ENCODE measurements at places on chromosomes 11 and 22.

DNA sequence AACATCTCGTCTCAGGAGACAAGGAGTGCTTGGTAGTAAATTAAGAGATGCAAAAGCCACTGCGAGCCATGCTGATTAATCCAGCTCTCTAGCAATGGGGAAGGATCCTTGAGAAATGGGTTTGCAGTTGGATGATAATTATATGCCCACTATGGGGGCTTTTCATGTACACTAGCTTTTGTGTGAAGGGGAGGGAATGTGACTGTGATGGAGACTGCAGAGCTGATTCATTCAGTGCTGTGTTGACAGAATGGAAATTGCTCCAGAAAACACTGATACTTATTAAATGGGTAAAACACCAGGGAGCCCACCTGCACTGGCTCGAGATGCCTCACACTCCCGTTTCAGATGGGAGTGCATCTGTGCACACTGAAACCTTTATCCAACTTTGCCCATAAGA, 37.0 kb upstream of the KIRREL3 start:
- DNase-seq, result no peak

- DNase-seq, result no peak
Observed at GRCh38 chr11:94638301-94638901, 71.2 kb downstream of the PIWIL4 start.

GRCh38 chr22:49850021-49850911, 3.4 kb upstream of the ZBED4 start:
- DNase-seq, result no peak

DNA sequence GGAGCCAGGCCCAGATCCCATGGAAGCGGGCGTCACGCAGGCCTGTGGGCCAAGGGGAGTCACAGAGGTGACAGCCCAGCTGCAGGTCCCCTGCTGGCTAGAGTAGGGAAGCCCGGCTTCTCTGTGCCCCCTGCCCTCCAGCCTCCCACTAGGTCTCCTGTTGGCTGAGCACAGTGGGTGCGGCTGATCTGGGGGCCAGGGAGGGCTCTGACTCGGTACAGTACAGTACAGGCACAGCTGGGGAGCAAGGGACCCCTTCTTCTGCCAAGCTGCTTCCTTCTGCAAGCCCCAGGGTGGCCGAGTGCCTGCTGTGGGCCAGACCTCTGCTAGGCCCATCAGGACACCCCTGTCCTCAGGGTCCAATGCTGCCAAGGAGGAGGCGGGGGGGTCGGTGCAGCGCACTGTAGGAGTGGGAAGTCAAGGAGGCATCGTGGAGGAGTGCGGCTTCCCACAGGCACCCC, 10.1 kb downstream of the SUSD2 start:
- DNase-seq, result no peak

GRCh38 chr22:33018232-33018864, 39.8 kb downstream of the SYN3 start:
- no peak for DNase-seq

DNA sequence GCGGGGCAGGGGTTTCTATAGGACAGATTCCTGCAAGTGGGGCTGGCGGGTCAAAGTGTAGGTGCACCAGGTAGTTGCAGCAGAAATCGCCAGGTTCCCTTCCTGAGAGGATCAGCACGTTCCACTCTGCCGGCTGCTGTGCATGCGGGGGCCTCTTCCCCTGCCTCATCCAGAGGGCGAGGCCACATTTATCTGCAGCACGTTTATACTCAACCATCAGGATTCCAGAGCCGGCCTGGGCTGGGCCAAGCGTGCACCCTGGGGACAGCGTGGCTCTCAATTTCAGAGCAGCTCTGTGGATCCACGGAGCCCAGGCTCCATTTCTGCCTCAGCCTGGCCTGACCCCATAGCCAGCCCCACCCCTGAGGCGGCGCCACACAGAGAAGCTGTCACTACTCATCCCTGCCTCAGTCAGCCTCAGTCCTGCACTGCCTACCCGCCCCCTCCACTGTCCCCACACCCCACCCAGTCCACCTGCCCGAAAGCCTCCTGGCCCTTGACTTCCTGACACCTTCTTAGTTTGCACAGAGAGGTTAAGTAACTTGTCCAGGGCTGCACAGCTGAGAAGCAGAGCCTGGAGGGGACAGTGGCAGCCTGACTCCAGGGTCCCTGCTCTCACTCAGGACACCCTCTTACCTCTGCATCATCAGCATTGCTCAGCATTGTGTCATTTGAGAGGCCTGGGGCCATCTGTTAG, 45.9 kb upstream of the RTL6 start:
- DNase-seq, result peak; percentile 34

GRCh38 chr11:44305470-44306051, 4.4 kb downstream of the ALX4 start:
- no peak for DNase-seq

- no peak for DNase-seq
Observed at GRCh38 chr22:23781065-23781464, 5.7 kb upstream of the SMARCB1 start.

GRCh38 chr11:133227632-133228111, 304.6 kb downstream of the OPCML start:
- DNase-seq, result no peak

DNA sequence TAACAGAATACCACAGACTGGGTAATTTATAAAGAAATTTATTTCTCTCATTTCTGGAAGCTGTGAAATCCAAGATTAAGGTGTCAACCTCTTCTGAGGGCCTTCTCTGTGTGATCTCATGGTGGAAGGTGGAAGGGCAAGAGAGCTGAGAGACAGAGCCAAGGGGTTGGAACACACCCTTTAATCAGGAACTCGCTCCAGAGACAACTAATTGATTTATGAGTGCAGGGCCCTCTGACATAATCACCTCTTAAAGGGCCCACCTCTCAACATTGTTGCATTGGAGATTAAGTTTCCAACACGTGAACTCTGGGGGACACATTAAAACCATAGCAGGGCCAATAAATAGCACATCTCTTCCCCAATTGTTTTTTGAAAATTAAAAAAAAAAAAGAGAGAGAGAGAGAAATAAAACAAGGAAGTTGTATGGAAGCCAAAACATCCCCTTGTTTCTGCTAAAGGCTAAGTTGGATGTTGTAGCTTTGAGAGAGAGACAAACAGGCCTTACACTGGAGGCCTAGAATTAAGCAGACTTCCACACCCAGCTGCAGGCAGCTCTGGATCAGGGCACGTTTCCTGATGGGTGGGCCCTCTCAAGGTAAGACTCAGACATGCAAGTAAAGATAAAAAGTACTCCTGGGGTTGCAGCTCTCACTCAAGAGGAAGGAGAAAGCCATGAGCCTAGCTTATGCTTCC, 64.1 kb upstream of the BIRC3 start:
- no peak for DNase-seq

DNA sequence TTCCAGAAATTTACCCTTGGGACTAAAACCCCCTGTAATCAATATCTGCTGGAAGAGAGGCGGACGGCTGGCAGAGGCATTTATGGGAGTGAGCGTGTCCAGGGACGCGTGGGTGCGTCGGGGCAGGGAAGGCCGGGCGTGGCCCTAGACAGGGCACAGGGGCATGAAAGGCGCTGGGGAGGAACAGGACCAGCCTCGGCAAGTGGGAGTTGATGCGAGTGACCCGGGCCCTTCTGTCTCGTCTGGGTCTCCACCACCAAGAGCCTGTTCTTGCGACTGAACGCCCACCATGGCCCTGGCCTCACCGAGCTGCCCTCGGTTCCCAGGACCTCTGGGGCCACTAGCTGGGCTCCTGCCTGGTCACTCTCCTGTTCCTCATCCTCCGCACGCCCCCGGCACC, 17.5 kb downstream of the OSBPL5 start:
- DNase-seq, result no peak

GRCh38 chr11:69081180-69081579, 32.4 kb downstream of the TPCN2 start:
- DNase-seq, result no peak

DNA sequence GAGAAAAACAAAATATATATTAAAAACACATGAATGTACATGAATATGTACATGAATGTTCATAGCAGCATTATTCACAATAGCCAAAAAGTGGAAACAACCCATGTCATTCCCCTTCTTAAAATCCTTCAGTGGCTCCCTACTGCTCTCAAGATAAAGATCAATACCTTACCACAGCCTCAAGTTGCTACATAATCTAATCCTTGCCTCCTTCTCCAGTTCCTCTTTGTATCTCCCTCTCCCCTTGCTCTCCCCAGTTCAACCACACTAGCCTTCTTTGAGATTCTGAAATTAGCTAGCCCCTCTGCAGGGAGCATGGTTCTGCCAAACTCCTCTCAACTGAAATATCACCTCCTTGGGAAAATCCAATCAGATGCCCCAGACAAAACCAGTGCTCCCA, 28.1 kb downstream of the MTMR2 start:
- DNase-seq, result no peak

DNA sequence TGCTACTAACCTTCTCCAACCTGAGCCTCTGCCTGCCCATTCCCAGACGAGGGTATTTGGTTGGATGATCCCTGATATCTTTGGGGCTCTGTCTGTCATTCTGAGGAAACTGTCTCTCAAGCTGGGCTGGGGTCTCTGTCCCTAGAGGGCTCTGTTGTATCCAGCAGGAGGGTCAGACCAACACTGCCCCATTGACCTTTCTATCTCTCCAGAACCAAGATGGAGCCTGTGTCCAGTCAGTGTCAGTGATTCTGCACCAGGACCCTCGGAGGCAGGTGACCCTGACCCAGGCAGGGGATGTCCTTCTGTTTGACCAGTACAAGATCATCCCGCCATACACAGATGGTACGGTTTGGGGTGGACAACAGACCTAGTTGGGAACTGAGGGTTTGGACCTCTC, 21.9 kb downstream of the OTOG start:
- DNase-seq, result no peak

DNA sequence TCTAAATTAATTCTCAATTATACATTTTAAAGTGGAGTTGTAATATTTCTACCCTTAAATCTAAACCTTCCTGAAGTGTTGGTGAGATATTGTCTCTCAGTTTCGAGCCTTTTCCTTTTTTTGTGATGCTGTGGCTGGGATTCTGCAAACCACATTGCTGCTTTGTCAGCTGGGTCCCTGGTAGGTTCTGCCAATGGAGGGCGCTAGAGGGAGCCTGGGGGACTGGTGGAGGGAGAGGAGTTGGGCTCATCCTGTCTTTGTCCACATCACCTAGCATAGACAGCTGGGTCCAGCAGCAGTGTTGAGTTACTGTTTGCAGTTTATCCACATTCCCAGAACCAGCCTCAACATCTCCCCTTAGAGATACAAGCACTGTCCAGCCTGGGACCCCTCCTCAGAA, 41.0 kb downstream of the TRAF6 start:
- no peak for DNase-seq

GRCh38 chr11:67463680-67464410, 5.2 kb downstream of the TMEM134 start:
- DNase-seq, result no peak

DNA sequence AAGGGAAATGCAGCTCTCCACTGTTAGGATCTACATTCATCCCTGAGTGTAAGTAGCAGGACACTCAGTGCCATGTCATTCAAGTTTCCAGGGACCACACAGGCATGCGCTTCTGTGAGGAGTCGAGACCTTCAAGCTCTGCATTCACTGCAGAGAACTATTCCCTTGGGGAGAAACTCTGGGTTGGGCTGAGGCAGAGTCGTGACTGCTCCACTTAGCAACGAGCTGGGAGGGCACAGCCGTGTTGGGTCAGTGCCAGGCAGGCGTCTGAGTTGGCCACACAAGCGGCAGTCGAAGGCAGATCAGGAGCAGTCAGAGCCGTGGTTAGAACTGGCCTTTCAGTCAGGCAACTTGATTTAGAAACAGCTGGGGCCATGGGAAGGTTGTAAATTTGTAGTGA, 14.7 kb downstream of the MPEG1 start:
- DNase-seq, result peak; percentile 61

GRCh38 chr11:20259506-20259905, 99.2 kb upstream of the DBX1 start:
- no peak for DNase-seq

- DNase-seq, result no peak
Observed at GRCh38 chr11:132258875-132259274, 888.5 kb downstream of the NTM start.

DNA sequence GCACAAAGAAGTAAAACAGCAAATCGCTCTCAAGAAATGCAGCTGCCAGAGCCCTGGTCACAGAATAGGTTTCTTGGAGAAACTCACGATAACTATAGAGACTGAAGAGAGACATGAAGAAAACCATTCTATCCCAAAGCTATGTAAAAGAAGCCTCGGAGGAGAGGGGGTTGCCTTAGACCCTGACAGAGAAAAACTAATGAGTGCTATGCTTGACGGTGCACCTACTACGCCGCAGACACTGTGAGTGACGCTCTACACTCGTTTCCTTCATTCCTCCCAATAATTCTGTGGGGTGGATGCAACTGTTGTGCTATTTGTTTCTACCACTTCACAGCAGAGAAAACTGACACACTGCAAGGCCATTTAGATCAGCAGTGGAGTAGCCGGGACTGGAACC, 121.8 kb downstream of the ETS1 start:
- DNase-seq, result no peak

DNA sequence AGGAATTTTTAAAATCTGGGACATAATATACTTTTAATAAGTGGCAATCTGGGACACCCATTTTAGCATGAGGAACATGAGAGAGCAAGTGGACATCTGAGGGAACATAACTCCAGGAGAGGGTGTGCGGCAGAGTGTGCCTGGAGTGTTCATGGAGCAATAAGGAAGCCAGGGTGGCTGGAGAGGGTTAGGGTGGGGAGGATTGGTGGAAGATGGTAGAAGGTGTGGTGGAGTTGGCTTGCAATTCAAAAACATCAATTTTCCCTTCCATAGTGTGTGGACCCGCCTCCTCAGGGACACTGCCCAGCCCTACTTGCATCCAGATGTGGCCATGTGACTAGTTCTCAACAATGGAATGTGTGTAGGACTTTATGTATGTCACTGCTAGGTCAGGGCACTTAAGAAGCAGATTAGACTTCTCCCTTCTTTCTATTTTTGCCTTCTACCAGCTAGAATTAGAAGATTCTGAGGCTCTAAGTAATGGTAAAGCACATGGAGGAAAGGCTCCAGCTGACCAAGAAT, 4.4 kb upstream of the DENND5A start:
- peak; percentile 39 for DNase-seq

GRCh38 chr11:623999-624704, 603 bp downstream of the CDHR5 start:
- peak; percentile 59 for DNase-seq

DNA sequence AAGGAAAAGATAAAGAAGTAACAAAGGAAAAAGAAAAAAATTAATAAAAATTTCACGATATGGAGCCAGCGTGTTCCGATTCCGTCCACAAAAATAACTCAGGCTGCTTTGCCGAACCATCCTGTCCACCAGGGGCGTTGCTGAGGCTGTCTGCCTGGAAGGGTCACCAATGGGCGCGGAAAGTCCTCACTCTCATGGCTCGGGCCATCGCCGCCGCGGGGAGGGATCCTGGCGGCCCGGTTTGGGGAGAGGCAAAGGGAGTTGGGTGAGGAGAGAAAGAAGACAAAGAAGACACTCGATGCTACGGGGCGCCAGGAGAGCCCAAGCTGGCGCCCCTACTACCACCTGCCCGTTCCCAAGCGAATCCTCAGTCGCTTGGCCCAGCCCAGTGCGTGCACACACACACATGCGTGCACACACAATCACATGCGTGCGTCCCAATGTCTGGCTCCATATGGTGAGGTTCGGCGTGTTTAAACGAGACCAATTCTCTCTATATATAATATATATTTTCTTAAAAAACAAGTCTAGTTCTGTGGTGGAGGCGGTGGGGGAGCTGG, 5.6 kb upstream of the PYGM start:
- no peak for DNase-seq

Data from foreskin fibroblast (primary cell).